ENCODE measurements at places on chromosomes 11 and 22.

GRCh38 chr11:116693593-116694348 lies 79.0 kb downstream of the BUD13 start:
- DNase-seq, result no peak

DNA sequence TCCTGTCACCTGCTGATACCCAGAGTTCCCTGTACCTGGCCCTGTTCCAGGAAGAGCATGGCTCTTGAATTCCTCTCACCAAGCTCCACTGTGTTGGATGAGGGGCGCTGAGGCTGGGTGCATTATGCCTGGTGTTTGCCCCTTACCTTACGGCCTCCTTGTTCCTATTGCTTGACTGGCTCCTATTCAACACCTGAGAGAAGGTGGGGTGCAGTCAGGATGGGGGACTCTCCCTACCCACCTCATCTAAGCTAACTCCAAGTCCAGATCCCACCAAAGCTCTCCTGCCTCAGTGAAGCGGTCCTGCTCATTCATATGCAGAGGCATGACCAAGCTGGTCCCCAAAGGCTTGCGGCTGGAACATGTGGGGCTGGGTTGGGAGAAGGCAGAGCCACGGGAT lies 35.8 kb upstream of the RIC3 start:
- no peak for DNase-seq

DNA sequence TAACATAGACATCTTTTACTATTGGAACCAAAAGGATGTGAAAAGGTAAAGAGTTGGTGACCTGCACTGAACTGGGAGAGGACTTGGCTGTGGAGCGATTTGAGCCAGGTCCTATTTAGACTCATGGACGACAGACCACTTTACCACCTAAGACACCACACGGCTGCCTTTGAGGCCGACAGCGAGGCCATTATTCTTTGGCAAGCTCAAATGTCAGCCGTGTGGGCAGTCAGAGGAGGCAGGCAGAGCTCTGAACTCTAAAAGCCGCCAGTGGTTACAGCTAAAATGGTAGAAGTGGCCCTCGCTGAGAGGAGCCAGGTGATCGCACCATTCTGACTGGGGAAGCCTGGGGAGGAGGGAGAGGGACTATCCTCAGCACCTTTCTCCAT lies 50.5 kb downstream of the SCUBE1 start:
- no peak for DNase-seq

DNA sequence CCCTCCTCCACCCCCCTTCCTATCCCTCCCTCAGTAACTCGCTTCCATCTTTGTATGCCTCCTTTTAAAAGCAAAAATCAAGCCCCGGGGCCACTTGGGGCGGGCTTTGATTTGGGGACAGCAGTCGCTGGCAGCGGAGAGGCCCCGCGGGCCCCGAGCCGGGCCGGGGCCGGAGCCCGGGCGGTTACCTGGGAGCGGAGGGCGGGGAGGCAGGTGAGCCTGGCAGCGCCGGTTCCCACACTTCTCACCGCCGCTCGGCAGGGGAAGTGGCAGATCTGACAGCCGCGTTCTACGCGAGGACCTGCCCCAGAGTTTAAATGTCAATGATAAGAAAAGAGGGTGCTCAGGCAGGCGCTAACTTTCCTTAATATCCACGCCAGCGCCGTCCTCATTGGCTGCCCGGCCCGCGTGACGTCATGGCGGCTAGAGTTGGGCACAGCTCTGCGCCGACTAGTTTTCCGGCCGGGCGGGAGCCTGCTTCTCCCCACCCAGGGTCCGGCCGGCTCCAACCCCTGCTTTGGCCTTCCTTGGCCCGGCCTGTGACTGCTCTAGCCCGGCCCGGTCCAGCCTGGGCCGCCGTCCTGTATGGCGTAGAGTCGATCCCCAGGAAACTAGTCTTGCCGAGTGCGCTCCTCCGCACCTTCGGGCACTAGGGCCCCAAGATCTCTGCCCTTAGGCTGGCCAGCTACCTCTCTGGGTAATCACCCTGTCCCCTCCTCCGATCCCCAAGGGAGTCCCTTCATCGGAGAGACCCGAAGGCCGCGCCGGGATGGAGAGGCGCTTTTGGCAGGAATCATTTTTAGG lies 6.7 kb upstream of the PAX6 start:
- no peak for DNase-seq

- DNase-seq, result peak; percentile 77
Observed at GRCh38 chr22:23591201-23591791, 11.2 kb upstream of the IGLL1 start.

DNA sequence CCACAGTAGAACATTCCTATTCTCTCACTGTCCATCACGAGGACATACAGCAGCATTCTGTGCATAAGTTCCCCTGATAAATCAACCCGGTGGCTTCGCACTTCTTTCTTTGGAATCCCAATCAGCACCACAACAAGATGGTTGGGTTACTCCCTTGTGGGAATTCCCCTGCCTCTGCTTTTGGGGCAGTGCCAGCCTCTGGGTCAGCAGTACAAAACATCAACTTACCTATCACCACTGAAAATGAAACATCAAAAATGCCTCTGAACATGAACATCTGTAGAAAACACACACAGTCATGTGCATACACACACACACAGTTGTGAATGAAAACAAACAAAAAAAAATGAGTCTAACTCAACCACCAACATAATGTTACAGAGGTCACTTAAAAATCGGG lies 79.3 kb downstream of the KCNA4 start:
- DNase-seq, result no peak

- no peak for DNase-seq
Observed at GRCh38 chr11:107042748-107043147, 24.5 kb upstream of the GUCY1A2 start.

All from sciatic nerve (tissue), 2 donors.